ENCODE measurements at places on chromosomes 1 and 21. TPM values are rescaled to one million over a fixed set of nuclear protein-coding genes. Genes with fewer than 3 reads are reported as not detected.

Gene CA14
- total RNA-seq = not detected

Gene ANXA9
- not detected for total RNA-seq

Gene PPM1J
- 5.1 TPM for total RNA-seq

Gene OR2T12
- total RNA-seq = not detected

Gene LCE1B
- total RNA-seq = not detected

Gene MTARC1
- 3.1 TPM for total RNA-seq

Gene PRR9
- not detected for total RNA-seq

Gene MYOG
- total RNA-seq = not detected

Gene PRDM16
- 1.1 TPM for total RNA-seq

Gene CLCA1
- not detected for total RNA-seq

Gene C1orf56
- total RNA-seq = 1.5 TPM

Gene NRIP1
- 63.7 TPM for total RNA-seq

Gene AADACL3
- not detected for total RNA-seq

Gene SPRR2E
- total RNA-seq = 0.85 TPM

Gene XCL2
- not detected for total RNA-seq

Gene TEDDM1
- not detected for total RNA-seq

Gene KIF21B
- total RNA-seq = 2.2 TPM

Gene DISP1
- 1.5 TPM for total RNA-seq

Gene TMPRSS15
- not detected for total RNA-seq

Gene LTN1
- total RNA-seq = 36.1 TPM

Gene ATF3
- total RNA-seq = 7.0 TPM

Gene SFN
- 1,068 TPM for total RNA-seq

Gene TCHH
- under 0.01 TPM for total RNA-seq

Gene C1orf226
- total RNA-seq = 0.24 TPM

Gene SELP
- total RNA-seq = not detected

Gene CELA2B
- not detected for total RNA-seq

Gene PDC
- not detected for total RNA-seq

Gene ANKRD65
- 15.1 TPM for total RNA-seq

Gene ZNF124
- total RNA-seq = 33.5 TPM

Gene CD48
- not detected for total RNA-seq

Gene DISP3
- total RNA-seq = under 0.01 TPM

Gene HES3
- not detected for total RNA-seq

Gene CNR2
- total RNA-seq = not detected

Gene MFAP2
- total RNA-seq = 22.4 TPM

Gene GUCA2A
- total RNA-seq = not detected

Gene MARK1
- total RNA-seq = 4.1 TPM

Gene CLCNKA
- not detected for total RNA-seq

Gene KRTAP11-1
- total RNA-seq = not detected

Gene RNF186
- under 0.01 TPM for total RNA-seq

Gene CYP4A22
- not detected for total RNA-seq

Gene PCSK9
- total RNA-seq = 39.8 TPM

Gene SHE
- 0.24 TPM for total RNA-seq

Gene PARS2
- total RNA-seq = 6.3 TPM

Gene FAM76A
- total RNA-seq = 10.6 TPM

Gene IGSF3
- 66.9 TPM for total RNA-seq

Gene NKAIN1
- 0.24 TPM for total RNA-seq

Gene GPR153
- 16.4 TPM for total RNA-seq

Gene PPFIA4
- 14.0 TPM for total RNA-seq

Gene PSRC1
- 1.1 TPM for total RNA-seq

Gene PROK1
- total RNA-seq = not detected

Gene TTLL10
- not detected for total RNA-seq

Gene NDUFV3
- total RNA-seq = 40.2 TPM

Gene DMBX1
- total RNA-seq = not detected
